Thymus (tissue), 14 donors: ENCODE measurements at places on chromosomes 7 and 10.
A peak's percentile ranks its signal among the peaks of the same experiment; 100 is the strongest.

GRCh38 chr7:156585926-156586325 lies 54.6 kb upstream of the RNF32 start:
- no peak for DNase-seq

DNA sequence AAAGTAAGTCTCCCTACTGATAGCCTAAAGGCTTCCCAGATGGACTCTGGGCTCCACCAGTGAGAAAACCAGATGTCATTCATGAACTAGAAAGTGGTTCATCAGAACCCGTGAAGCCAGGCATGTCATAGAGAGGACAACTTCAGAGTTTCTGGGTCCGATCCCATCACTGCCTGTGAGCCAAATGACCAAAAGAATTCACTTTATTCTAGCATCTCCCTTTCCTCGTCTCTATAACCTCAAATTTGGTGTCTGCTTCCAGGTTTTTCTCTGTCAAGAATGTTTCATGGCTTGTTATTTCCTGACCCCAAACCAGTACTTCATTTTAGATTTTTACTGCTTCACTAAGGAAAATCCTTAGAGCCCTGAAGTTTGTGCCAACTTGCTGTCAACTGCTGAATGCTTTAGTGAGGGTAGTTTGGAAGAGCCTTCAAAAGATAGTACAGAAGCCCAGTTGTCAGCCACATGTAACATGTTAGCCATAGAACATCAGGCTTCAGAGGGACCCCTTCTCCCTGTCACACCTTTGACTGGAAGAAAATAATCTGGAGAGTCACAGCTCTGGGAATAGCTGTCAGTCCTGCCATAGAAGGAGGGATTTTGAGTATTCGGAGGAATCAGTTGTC lies 34.0 kb downstream of the ITGB8 start:
- DNase-seq = no peak

DNA sequence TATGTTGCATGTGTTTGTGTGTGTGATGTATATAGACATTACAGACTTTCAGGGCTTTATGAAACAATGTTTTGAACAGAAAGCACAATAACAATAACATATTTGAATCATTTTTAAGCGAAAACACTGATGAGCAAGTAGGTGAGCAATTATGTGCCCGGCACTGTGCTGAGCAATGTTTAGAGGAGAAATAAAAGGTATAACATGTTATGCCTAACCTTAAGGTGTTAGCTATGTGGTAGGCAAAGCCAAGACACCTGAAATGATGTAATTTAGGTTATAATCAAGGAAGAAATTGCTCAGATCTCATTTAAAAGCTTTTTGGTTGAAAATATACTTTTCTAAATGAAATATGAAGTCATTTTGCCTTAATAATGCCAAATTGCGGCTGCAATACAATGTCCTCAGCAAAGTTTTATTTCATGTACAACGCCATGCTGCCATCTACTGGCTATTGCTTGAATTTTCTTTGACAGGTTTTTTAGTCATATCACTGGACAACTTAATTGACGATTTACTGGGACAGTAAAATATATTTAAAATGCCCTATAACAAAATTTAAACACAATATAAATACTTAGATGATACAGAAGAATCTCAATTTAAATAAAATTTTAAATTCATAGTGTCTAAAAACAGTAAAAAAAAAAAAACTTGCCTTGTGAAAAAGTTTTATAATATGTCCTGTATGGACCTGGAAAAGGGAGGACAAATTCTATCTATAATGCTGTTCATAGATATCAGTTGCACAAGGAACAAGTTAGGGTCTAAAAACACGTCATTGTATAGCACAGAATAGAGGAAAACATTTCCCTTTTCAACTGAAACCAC lies 131.1 kb upstream of the CDK1 start:
- DNase-seq = peak; percentile 22

DNA sequence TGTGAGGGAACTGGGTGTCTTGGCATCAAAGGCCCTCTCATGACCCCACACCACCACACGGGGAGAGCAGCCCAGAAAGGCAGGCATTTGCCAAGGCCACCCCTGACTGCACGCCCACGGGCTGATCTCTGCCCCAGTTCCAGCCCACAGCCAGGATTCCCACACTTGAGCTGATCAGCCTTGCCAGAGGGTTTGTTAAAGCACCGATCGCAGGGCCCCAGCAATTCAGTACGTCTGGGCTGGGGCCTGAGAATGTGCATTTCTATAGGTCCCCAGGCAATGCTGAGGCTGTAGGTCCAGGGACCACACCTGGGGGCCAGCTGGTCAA lies 103.9 kb downstream of the TNS3 start:
- DNase-seq = no peak

DNA sequence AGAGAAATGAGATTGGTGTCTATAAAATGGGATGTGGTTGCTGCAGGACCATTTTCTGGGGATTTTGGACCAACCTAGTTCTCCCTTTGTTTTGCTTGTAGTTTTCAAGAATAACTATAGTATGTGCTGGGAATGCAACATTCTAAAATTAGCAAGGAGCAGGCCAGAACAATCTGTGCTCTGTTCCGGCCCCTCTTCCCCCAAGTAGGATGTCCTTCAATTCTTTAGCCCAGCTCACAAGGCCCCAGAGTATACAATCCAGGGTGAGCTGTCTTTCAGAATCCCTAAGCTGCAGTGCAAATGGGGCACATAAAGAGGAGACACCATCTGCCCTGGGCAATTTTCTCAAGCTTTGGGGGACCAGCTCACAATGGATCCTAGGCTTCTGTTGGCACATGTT lies 809.1 kb downstream of the TNS3 start:
- no peak for DNase-seq

DNA sequence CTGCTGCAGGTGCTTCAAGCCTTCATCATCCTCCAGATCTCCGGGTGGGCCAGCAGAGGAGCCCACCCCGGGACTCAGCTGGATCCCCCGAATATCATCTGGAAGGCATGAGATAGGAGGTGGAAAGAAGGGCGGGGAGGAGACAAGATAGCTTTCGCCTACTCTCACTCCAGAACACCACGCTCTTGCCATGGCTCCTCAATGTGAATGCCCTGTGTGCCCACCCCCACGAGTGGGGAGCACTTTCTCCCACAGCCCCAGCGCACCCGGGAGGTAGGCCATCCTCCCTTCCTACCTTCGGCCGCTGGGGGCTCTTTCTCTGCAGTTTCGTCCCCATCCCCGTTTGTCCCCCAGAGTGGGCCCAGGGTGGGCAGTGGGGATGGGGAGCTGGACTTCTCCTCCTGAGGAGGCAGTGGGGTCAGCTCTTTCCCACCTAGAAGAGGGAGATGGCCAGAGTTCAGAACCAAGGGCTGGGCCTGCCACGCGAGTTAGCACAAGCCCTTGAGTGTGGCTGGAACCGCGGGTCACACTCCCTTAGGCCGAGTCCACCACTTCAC lies 8.9 kb downstream of the GIGYF1 start:
- no peak for DNase-seq

GRCh38 chr10:17578603-17579002 lies 38.6 kb downstream of the HACD1 start:
- DNase-seq = no peak

GRCh38 chr7:43294080-43294630 lies 181.7 kb downstream of the HECW1 start:
- DNase-seq = no peak

- no peak for DNase-seq
Observed at GRCh38 chr7:14738086-14738485, 164.5 kb downstream of the DGKB start.

DNA sequence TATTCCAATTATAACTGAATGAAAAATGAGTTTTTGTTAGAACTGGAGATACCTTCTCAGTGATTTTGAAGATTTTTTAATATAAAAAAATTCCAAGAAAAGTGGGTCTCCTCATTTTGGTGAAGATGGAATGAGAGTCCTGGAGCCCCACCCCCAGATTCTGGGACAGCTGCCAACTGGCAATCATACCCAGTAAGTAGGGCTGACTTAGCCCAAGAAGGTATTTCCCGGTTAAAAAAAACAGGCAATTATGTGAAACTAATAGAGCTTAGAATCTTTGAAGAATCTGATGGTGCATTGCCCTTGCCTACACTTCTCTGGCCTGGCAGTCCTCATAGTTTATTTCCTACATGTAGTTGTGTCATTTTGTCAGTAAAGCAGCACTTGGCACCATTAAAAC lies 52.8 kb upstream of the VWDE start:
- no peak for DNase-seq

DNA sequence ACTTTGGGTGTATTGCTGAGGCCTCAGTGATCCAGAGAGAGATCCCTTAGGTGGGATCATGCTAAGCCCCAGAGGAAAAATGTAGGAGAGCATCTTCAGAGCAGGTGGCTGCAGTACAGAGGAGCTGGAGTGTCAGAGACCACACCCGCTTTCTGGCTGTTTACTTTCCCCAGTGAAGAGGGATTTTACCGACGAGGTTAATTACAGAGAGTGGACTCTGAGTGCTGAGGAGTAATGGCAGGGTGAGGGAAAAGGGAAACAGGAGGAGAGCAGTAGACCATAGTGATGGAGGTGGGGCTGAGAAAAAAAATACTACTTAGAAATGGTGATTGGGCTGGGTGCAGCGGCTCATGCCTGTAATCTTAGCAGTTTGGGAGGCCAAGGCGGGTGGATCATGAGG lies 43.3 kb upstream of the HBP1 start:
- no peak for DNase-seq

DNA sequence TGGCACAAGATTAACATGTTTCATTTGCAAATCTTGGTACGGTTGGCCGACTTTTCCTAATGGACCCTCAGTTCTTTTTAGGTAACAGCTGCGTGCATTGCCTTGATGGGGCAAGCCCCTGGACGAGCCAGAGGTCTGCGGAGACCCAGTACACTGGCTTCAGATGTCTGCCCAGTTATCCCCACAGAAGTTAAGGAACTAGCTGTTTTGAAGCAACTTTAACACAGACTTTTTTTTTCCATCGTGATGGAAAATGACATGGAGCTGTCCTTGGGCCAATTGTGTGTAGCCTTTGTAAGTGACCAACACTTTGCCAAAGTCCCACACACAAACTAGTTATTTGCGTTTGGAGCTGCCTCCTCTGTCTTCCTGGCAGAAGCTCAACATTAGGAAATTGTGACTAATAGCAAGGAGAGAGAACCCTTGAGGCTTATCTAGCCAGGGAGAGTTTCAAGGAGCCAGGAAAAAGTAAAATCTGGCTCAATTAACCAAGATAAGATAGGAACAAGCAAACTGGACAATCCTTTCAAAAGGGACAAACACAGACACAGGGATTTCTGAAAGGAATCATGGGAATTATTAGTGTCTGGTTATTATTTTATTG lies 99.6 kb upstream of the BMPER start:
- no peak for DNase-seq

- DNase-seq = no peak
Observed at GRCh38 chr10:132243141-132243540, 56.4 kb downstream of the DPYSL4 start.
